ENCODE measurements at places on chromosomes 1 and 21. TPM values are rescaled to one million over a fixed set of nuclear protein-coding genes. Genes with fewer than 3 reads are reported as not detected.

The IFFO2 gene
- total RNA-seq = 21.4 TPM

The CYB561D1 gene
- 6.3 TPM for total RNA-seq

The AADACL3 gene
- not detected for total RNA-seq

The IFI44L gene
- total RNA-seq = 38.5 TPM

The C1orf216 gene
- total RNA-seq = 15.1 TPM

The SPRR2G gene
- not detected for total RNA-seq

The BMP8B gene
- total RNA-seq = 0.20 TPM

The PTGFRN gene
- total RNA-seq = 9.4 TPM

The COL11A1 gene
- total RNA-seq = not detected

The GREM2 gene
- total RNA-seq = not detected

The DAP3 gene
- total RNA-seq = 151 TPM

- DNase-seq = no peak
Measured at GRCh38 chr1:81554534-81554933, 246.2 kb upstream of the ADGRL2 start.

DNA sequence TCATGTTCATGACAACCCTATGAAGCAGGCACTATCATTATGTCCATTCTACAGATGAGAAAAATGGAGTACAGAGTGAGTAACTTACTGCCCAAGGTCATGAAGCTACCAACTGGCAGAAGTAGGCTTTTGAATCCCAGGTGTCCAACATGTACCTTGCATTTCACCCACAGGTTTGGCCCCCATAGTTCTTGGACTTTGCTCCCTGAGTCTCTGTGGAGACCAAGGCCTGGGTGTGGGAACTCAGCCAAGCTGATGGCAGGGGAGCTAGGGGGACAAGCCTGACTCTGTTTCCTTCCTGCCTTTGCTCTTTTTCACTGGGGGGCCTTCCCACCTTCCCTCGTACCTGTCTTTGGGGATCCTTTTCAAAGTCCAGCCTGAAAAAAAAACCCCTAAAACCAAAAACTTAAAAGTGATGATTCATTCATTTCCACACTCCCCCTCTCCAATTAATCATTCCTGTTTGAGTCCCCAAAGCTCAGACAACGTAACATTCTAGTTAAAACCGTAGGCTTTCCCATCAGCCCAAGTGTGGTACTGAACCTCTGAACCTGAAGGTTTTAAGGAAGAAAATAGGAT lies 8.5 kb upstream of the TTC22 start:
- no peak for DNase-seq

DNA sequence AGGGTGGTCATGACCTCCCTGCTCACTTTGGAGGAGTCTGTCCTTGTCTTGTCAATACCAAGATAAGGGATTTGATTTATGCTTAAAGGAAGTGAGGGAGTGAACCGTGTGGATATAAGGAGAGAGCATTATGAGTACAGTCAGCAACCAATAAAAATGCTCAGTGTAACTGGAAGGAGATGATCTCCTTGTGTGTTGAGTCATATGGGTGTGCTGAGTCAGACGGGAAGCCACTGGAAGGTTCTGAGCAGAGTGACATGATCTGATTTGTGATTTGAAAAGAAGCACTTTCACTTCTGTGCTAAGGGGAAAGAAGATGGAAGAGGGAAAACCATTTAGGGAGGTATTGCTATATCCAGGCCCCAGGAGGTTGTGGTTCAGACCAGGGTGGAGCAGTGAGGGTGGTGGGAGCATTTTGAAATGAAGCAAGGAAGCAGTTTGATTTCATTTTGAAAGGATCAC lies 2.5 kb upstream of the BCL10 start:
- peak; percentile 19 for DNase-seq

DNA sequence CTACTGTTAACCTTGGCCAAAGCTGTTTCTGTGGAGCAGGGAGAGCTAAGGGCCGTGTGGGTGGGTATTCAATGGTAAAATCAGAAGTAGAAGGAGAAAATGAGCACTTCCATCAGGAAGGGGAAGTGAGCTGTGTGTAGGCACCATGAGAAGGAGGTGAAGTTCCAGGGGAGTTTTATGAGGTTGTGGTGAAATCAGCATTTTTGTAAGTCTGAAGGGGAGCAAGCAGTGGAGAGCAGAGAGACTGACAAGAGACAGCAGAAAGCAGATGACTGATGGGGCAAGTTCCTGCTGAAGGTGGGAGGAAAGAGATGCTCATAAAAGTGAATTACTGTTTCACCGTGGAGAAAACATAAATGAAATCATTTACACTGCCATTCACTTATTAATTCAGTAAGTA lies 2.7 kb upstream of the GPR88 start:
- no peak for DNase-seq

GRCh38 chr1:63112155-63112900 lies 210.0 kb upstream of the FOXD3 start:
- DNase-seq = no peak

DNA sequence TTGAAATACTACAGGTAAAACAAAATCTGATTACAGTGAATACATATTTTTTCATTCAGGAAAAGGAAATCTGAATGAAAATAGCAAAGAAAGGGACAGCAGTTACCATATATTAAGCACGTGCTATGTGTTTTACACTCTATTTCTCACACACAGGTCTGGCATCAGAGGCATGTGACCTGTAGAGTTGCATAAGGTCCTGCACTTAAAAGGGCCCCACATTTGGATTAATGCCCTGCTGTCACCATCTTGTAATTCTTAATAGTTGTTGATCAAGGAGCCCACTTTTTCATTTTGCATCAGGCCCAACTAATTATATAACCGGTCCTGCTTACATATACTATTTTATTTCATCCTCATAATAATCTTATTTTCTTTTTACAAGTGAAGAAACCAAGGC lies 125.8 kb downstream of the LRRC40 start:
- no peak for DNase-seq

GRCh38 chr21:29237110-29238052 lies 61.3 kb upstream of the BACH1 start:
- DNase-seq = no peak

GRCh38 chr21:44087426-44088400 lies 19.5 kb upstream of the PWP2 start:
- peak; percentile 24 for DNase-seq

DNA sequence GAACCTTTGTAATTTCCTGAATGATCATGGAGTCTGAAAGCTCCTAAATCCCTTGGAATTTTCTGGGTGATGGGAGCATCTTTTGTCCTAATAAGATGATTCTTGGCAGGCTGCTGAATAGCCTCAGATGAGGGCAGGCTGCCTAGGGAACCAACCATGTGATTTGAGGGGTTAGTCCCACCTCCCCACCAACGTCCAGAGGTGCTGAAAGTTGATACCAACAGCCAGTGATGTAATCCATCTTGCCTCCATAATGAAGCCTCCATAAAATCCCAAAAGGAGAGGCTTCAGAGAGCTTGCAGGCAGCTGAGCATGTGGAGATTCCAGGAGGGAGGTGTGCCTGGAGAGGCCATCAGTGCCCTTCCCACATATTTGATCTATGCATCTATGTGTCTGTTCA lies 43.7 kb downstream of the GTF2B start:
- no peak for DNase-seq

DNA sequence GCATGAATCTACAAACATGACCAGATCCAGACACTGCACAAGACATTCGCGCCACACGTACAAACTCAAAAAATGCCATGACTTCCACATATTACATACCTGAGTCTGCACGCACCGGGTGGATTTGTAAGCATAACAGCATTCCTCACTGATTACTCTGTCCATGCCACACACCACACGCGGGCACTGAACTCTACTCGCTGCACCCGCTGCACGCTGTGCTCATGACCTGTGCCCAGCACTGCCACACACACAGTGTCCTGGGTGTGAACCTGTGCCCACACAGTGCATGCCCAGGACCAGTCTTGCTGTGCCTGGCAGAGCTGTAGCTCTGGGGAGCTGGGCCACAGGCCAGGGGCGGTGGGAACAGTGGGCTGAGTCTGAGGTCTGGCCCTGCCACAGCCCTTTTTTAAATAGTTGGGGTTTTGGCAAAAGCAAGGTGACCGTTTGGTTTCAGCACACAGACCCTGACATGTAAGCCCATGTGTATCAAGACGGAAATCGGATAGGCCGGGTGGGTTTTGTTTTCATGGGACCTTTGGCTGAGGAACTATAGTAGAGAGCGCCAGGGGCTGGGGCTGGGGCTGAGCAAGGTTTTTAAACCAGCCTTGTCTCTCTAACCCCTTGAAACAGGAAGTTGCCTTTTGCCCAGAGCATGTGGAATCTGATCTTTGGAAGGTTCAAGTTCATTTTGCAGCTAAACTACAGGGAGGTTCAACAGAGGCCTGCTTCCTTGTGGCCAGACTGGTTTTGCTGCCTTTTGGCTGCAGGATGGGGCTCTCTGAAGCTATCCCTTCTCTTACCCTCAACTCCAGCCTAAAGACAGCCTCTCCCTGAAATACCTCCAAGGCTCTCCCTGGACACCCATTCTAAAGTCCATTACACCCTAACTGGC lies 12.3 kb upstream of the GOLT1A start:
- DNase-seq = no peak

DNA sequence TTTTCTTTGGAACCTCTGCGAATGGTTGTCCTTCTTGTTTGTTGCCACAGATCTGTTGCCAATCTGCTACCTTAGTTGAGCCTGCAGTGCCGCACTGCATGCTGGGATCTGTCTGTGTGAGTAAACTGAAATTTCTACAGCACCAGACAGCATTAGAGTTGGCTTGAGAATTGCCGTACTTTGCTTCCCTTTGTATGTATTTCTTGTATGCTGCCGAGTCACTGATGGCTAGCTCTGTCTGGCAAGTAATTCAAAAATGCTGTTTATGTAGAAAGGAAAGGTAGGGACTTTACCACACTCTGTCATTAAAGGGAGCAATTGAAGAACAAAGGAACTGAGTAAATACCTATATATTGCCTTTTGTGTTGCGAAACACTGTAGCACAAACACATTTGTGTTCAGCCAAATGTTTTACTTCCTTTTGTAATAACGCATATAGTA lies 857.4 kb downstream of the USP25 start:
- DNase-seq = no peak

- no peak for DNase-seq
Measured at GRCh38 chr1:35188578-35189392, 4.2 kb downstream of the SFPQ start.

GRCh38 chr1:34290831-34291230 lies 114.1 kb downstream of the C1orf94 start:
- no peak for DNase-seq

- no peak for DNase-seq
Measured at GRCh38 chr1:228281631-228282328, 73.9 kb downstream of the OBSCN start.

GRCh38 chr1:1924386-1924785 lies 5.3 kb upstream of the TMEM52 start:
- no peak for DNase-seq

DNA sequence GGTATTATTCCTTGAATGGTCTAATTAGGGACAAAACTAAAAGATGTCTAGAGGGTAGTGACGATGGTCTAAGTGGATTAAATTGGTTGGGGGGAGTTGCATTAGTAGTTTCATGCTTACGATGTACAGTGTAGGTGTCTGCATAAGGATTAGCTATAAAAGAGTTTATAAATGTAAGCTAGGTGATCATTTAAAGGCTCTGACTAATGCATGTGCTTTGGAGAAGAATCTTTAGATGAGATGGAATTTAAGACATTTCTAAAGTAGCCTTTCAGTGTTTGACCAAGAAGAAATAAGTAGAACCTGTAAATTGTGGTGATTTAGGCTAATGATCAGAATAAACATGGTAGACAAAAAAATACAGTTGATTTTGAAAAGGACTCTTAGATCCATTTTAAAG lies 7.4 kb downstream of the SYT14 start:
- DNase-seq = no peak

DNA sequence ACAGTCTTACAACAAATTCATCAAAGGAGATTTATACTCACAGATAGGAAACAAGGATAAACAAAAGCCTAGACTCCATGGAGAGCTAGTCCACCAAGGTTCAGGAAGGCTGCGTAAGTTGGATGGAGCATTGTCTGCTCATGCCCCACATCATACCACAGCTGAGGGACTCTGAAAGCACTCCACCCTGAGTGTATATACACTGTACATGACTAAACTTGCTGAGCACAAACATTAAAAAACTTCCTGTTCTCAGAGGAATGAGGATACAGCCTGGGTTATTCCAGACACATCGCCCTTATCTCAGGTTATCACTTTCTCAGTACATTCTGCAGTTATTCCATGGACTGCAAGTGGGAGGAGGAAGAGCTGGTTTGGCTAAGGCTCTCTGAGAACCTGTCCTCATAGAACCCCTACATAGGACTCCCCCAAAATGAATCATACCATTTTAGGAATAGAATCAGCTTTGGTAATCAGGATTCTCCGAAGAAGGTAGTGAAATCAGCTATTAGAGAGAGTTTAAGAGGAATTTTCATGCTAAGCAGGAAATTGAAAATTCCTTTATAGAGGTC lies 58.0 kb upstream of the PRMT6 start:
- no peak for DNase-seq

DNA sequence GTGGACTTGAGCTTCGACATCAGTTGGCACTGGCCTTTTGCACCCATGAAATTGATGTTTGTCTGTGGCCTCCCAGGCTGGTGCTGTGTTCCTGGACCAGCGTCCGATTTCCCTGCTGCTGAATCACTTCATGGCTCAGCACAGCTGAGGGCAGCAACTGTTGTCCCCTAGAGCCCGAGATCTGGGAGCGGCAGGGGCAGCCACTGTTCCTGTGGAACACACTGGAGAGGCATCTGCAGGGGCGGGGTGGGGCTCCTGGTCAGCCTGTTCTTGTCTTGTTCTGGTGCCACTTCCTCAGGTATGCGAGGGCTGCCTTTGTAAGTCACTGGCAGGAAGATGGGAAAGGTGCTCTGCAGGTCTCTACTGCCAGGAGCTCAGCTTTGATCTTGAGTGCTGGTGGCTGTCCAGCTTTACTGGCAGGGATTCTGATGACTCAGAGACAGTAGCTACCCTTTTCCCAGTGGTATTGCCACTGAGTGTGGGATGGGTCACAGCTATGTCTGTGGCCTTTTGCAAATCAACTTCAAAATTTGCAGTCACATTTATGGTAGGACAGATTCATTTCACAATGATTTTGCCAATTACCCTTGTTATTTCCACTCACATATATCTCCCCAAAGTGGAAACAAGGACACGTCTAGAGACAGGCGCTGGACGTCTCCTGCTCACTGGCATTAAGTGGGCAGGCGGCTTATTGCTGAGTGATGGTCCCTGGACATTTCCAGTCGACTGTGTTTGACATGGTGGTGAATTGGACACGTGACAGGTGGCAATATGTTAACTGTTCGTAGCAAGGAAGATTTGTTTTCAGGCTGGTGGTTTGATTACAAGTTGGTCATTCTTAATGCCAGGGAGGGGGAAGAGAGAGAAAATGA lies 15.3 kb downstream of the AGPAT3 start:
- no peak for DNase-seq

GRCh38 chr1:243849421-243850201 lies 432 bp downstream of the AKT3 start:
- peak; percentile 62 for DNase-seq

DNA sequence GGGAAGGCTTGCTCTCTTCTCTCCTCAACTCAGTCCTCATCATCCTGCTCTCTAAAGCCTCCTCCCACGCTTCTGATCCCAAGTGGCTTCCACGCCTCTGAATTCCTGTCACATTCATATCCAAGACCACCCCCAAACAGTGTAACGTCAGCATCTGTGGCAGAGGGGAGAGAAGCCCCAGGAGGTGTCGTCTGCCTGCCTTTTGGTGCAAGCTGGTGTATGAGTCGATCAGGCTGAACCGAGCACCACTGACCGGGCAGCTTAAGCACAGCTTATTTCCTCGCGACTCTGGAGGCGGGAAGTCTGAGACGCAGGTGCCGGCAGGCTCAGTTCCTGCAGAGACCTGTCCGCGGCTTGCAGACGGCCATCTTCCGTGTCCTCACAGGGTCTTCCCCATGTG lies 123.8 kb upstream of the RAB4A start:
- DNase-seq = no peak

- DNase-seq = no peak
Measured at GRCh38 chr1:32303997-32304622, 12.2 kb downstream of the HDAC1 start.

- no peak for DNase-seq
Measured at GRCh38 chr1:50977575-50978143, 7.6 kb downstream of the CDKN2C start.
